Right atrium auricular region (tissue), 2 donors: ENCODE measurements at places on chromosomes 7 and 10.
A peak's percentile ranks its signal among the peaks of the same experiment; 100 is the strongest.

GRCh38 chr10:63008491-63008890, 124.6 kb upstream of the NRBF2 start:
- H3K4me1 ChIP-seq, result no peaks in the 10 kb centered on the region
- no peak overlapping the region for H3K4me3 ChIP-seq
- H3K27me3 ChIP-seq, result no peaks in the 10 kb centered on the region
- H3K27ac ChIP-seq, result no peak overlapping the region
- no peaks in the 10 kb centered on the region for H3K36me3 ChIP-seq

DNA sequence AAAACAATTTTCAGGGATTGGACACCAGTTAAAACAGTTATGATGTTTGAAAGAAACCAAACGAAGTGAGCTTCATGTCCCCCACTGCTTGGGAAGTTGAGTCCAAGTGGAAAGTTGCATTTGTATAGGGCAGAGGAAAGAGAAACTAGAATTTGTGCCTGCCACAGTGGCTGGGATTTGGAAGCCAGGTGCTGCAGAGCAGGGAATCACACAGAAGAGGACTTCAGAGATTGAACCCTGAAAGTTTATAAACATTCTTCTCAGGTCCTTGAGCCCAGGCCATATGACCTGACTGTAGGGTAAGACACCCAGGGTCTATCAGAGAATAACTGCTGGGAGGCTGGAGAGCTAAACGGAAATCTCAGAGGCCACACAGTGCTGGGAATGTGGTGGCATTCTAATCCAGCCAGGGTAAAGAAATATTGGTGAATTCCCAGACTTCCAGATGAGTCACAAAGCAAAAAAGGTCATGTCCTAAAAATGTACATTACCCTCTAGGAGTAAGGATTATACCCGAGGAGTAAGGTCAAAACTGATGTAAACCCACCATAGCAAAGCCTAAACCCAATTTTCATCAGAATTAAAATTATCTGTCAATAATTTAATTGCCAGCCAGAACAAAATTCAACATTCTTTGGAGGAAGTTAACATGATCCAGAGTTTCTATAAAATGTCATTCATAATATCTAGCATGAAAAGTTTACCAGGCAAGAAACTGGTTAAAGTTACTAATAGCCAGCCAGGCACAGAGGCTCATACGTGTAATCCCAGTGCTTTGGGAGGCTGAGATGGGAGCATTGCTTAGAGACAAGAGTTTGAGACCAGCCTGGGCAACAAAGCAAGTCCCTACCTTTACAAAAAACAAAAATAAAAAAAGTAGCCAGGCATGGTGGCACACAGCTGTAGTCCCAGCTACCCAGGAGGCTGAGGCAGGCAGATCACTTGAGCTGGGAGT, 31.2 kb downstream of the TOMM7 start:
- no peak for DNase-seq
- no peaks in the 10 kb centered on the region for H3K36me3 ChIP-seq
- H3K4me3 ChIP-seq, result no peak overlapping the region
- no peak overlapping the region for H3K27ac ChIP-seq

DNA sequence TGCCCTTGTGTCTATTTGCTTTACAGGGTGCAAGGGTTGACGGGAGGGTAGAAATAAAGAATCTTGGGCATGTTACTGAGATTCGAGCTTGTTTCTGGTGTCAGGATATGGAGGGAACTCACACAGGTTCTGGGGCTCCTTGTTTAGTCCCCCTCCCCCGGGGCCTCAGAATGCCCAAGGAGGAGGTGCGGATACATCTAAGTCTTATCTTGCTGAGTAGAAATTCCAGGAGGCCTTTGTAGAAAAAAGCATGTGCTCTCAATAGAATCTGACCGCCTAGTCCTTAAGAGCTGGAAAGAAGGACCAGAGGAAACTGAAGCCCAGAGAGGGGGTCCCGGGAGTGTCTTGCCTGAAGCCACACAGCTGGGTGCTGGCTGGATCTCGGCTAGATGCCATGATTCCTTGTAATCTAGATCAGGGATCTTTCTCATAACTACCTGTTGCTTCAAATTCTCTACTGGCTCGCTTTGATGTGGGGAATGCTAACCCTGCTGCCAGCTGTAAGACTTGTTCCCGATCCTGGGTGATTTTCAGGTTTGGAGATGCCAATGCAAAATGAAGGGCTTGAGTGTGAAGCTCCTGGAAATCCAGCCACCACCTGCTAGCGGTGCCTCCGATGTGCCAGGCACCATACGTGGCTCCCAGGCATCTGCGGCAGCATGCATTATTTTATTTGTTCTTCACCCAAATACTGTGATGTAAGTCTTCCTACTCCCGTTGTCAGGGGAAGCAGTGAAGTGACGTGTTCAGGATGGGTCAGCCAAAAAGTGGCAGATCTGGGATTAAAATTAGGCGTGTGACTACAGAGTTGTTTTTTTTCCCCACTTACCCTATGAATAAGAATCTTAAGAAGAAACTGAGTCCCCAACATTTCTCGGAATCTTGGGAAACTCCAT, 226.0 kb downstream of the TCF7L2 start:
- H3K27me3 ChIP-seq, result no peaks in the 10 kb centered on the region
- no peaks in the 10 kb centered on the region for H3K36me3 ChIP-seq
- peaks cover 21% of the 10 kb centered on the region for H3K4me1 ChIP-seq
- peak overlapping the region; percentile 38 for H3K27ac ChIP-seq
- DNase-seq, result no peak

- no peaks in the 10 kb centered on the region for H3K36me3 ChIP-seq
- no peak overlapping the region for H3K27ac ChIP-seq
- H3K27me3 ChIP-seq, result no peaks in the 10 kb centered on the region
- no peak overlapping the region for H3K4me3 ChIP-seq
- no peaks in the 10 kb centered on the region for H3K4me1 ChIP-seq
These were observed 25.3 kb upstream of the MTPAP start for GRCh38 chr10:30374353-30374752.

DNA sequence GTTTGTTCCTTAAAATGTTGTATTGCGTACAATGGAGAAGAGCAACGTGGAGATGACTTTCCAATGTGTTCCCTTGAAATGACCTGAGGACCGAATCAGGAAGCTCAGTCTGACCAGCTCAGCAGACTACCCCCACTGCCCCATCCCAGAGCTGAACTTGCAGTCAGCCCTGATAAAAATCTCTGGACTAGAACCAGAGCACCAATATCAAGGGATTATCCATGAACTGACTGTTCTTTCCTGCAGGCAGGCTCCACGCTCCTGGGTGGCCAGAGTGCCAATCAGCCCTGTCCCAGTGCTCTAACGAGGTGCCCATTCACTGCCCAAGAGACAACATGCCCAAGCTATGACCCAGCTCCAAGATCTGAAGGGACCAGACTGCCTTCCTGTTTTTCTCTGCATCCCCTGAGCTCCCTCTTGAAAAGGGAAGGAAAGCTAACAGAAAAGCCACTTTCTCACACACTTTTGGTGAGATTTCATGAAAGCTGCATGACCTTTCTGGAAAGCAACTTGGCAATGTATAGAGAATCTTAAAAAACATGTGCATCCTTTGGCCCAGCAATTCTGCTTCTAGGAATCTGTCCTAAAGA, 130.2 kb downstream of the KCNMA1 start:
- H3K4me1 ChIP-seq, result no peaks in the 10 kb centered on the region
- H3K36me3 ChIP-seq, result no peaks in the 10 kb centered on the region
- no peak for DNase-seq
- no peak overlapping the region for H3K27ac ChIP-seq
- H3K4me3 ChIP-seq, result no peak overlapping the region

DNA sequence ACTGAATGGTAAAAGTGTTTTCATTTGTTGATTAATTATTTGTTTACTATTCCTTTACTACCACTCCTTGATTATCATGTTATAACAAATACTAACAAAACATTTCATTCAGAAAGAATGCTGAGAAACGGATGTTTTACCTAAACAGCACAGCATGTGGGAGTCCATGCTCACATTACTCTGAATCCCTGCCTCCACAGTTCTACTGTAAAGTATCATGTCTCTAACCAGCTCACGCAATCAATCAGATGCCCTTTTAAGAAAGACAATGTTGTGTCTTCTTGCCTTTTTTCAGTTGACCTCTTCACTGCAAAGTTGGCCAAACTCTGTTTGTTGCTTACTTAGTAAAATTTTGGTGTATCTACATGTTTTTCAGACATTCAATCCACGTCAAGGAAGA, 232.5 kb upstream of the MDFIC start:
- H3K27me3 ChIP-seq, result no peaks in the 10 kb centered on the region
- no peaks in the 10 kb centered on the region for H3K36me3 ChIP-seq
- no peak for DNase-seq

DNA sequence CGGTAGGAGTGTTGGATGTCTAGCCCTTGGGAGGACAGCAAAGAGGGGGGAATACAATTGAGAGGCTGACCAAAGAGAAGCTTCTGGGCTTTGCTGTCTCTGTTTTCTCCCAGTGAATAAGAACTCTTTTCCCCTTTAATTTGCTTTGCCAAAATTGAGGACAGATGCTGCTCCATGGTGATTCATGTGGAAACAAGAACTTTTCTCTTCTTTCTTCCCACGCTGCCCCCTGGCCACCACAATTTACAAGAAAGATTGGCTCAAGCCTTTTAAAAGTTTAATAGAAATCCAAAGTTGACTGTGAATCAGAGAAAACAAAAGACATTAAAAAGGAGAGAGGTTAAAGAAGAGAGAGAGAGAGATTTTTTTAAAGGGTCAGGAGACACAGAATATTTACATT, 49.0 kb downstream of the PRR15 start:
- no peaks in the 10 kb centered on the region for H3K4me1 ChIP-seq
- H3K27me3 ChIP-seq, result no peaks in the 10 kb centered on the region
- H3K36me3 ChIP-seq, result no peaks in the 10 kb centered on the region
- DNase-seq, result no peak
- H3K27ac ChIP-seq, result no peak overlapping the region

GRCh38 chr10:25896421-25896820, 37.6 kb upstream of the MYO3A start:
- H3K4me3 ChIP-seq, result no peak overlapping the region
- no peak for DNase-seq
- H3K36me3 ChIP-seq, result no peaks in the 10 kb centered on the region
- H3K27me3 ChIP-seq, result no peaks in the 10 kb centered on the region

- no peak overlapping the region for H3K27ac ChIP-seq
- no peaks in the 10 kb centered on the region for H3K27me3 ChIP-seq
- DNase-seq, result no peak
These were observed 19.6 kb downstream of the AVPI1 start for GRCh38 chr10:97667463-97667862.

DNA sequence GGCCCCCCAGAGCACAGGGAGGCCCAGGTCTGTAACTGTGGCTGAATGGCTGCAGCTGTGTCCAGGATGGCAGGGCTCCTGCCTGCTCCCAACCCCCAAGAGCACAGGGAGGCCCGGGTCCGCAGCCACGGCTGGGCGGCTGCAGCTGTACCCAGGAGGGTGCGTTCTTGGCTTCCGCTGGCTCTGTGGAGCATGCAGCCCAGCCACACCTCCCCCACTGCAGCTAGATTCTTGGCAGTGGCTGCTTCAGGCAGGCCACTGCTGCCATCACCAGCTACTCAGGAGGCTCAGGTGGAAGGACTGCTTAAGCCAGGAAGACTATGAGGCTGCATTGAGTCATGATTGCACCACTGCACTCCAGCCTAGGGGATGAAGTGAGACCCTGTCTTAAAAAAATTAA, 27.9 kb downstream of the C7orf25 start:
- H3K4me3 ChIP-seq, result no peak overlapping the region
- no peaks in the 10 kb centered on the region for H3K27me3 ChIP-seq
- H3K27ac ChIP-seq, result no peak overlapping the region
- no peaks in the 10 kb centered on the region for H3K4me1 ChIP-seq

- no peaks in the 10 kb centered on the region for H3K36me3 ChIP-seq
- H3K4me3 ChIP-seq, result no peak overlapping the region
- H3K27ac ChIP-seq, result no peak overlapping the region
- H3K27me3 ChIP-seq, result no peaks in the 10 kb centered on the region
- DNase-seq, result no peak
- peaks cover 26% of the 10 kb centered on the region for H3K4me1 ChIP-seq
These were observed 191.6 kb downstream of the BICC1 start for GRCh38 chr10:58704226-58704625.

GRCh38 chr7:34596887-34597286, 61.1 kb upstream of the NPSR1 start:
- no peak for DNase-seq
- H3K36me3 ChIP-seq, result no peaks in the 10 kb centered on the region
- no peaks in the 10 kb centered on the region for H3K27me3 ChIP-seq
- no peak overlapping the region for H3K27ac ChIP-seq

GRCh38 chr10:130254662-130255061, 118.5 kb downstream of the GLRX3 start:
- no peaks in the 10 kb centered on the region for H3K4me1 ChIP-seq
- H3K4me3 ChIP-seq, result no peak overlapping the region
- DNase-seq, result no peak
- H3K27ac ChIP-seq, result no peak overlapping the region
- no peaks in the 10 kb centered on the region for H3K36me3 ChIP-seq
- H3K27me3 ChIP-seq, result no peaks in the 10 kb centered on the region

GRCh38 chr10:89683883-89684282, 17.5 kb upstream of the KIF20B start:
- no peak overlapping the region for H3K27ac ChIP-seq
- H3K27me3 ChIP-seq, result no peaks in the 10 kb centered on the region
- no peak for DNase-seq

- peak overlapping the region; percentile 16 for H3K27ac ChIP-seq
- no peaks in the 10 kb centered on the region for H3K4me1 ChIP-seq
- no peaks in the 10 kb centered on the region for H3K27me3 ChIP-seq
- H3K4me3 ChIP-seq, result no peak overlapping the region
These were observed 71.9 kb upstream of the DUSP5 start for GRCh38 chr10:110425684-110426293.

GRCh38 chr7:85464042-85464651, 277.3 kb upstream of the SEMA3D start:
- H3K36me3 ChIP-seq, result no peaks in the 10 kb centered on the region
- no peak overlapping the region for H3K27ac ChIP-seq
- no peak for DNase-seq
- H3K4me1 ChIP-seq, result no peaks in the 10 kb centered on the region
- H3K4me3 ChIP-seq, result no peak overlapping the region
- no peaks in the 10 kb centered on the region for H3K27me3 ChIP-seq

DNA sequence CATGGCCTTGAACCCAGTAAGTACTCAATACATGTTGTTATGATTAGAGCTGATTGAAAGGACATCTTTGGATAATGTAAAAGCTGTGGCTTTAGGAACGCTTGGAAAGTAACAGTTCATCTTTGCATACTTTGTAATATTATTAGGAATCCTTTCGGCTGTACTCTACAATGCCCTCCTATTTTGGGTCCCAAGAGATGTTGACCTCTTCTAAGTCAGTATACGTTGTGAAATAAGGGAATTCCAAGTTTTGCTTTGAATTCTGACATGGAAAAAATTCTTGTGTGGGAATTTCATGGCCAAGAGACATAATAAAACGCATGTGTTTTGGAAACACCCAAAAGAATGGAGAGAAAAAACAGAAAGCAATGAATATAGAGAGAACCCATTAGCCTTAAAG, 7.7 kb downstream of the AGR3 start:
- H3K36me3 ChIP-seq, result no peaks in the 10 kb centered on the region
- H3K27me3 ChIP-seq, result no peaks in the 10 kb centered on the region
- no peak overlapping the region for H3K4me3 ChIP-seq
- no peak for DNase-seq
- no peaks in the 10 kb centered on the region for H3K4me1 ChIP-seq

GRCh38 chr7:137169282-137169698, 174.2 kb downstream of the PTN start:
- no peaks in the 10 kb centered on the region for H3K27me3 ChIP-seq
- no peaks in the 10 kb centered on the region for H3K4me1 ChIP-seq
- no peaks in the 10 kb centered on the region for H3K36me3 ChIP-seq
- no peak overlapping the region for H3K4me3 ChIP-seq
- no peak overlapping the region for H3K27ac ChIP-seq
- DNase-seq, result peak; percentile 75
